T-helper 22 cell (primary cell): ENCODE measurements at places on chromosomes 16 and 17.
A peak's percentile ranks its signal among the peaks of the same experiment; 100 is the strongest.

- DNase-seq: no peak
Measured at GRCh38 chr16:87492291-87492630, 563 bp downstream of the ZCCHC14 start.

GRCh38 chr17:81429821-81430551 lies 34.7 kb downstream of the BAHCC1 start:
- DNase-seq: no peak

DNA sequence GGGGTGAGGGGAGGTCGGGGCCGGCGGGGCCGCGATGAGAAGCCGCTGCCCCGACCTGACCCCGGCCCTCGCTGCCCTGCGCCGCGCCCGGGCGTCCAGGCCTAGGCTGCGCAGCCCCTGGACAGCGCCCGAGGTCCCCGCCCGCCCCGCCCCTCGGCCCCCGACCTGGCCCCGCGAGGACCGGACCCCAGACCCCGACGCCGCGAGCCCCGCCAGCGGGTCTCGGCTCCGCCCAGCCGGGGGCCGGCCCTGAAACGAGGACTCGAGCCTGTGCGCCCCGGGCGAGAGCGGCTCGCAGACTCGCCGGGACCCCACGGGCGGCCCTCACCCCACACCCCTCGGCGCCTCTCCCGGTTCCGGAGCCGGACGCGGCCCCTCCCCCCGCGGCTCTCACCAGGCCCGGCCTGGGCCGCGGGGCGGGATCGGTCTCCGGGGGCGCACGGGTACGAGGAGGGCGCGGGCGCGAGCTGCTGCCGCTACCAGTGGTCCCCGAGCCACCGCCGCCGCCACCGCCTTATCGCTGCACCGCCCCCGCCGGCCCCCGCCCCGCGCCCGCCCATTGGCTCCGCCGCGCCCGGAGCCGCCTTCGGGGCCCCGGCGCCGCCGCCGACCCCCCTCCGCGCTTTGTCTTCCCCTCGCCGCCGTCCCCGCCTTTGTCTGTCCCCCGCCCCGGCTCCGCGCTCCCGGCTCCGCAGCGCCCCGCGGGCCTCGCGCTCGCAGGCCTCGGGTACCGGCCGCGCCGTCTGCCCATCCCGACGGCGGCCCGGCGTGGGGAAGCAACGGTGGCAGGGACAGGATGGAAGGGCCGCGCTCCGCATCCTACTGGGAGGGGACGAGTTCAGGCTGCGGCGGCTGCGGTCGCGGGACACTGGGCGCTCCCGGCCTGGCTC lies at the start of gene LIMD2:
Gene LIMD2 (minus strand): TSS at position 488 of the 890 bp plus-strand sequence. CDS start 827 bp downstream, outside the sequence.
- DNase-seq: peak; percentile 80

- DNase-seq: no peak
Measured at GRCh38 chr16:89685916-89686315, 573 bp upstream of the CDK10 start.

- DNase-seq: no peak
Measured at GRCh38 chr16:10040136-10041080, 141.8 kb downstream of the GRIN2A start.

DNA sequence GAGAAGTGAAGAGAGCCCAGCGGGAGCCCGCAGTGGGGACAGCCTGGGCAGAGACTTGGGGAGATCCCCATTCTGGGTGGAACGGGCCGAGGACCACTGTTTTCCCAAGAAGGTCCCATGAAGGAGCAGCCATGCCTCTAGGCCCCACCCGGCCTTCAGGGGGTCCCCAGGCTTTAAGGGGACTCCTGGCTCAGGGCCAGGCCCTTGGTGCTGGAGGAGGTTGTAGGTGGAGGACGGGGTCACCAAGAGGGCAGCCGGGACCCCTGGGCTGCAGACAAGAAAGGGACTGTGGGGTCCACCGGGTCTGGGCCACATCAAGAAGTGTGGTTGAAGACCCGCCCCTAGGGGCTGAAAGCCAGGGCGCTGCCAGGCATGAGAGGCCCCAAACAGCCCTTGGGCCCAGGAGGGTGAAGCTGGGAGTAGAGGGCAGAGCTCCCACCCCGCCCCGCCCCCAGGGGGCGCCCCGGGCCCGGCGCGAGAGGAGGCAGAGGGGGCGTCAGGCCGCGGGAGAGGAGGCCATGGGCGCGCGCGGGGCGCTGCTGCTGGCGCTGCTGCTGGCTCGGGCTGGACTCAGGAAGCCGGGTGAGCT lies at the start of gene PRSS21:
Gene PRSS21 (plus strand): TSS at position 487 of the 589 bp plus-strand sequence. CDS start 32 bp downstream, at position 519.
- no peak for DNase-seq

DNA sequence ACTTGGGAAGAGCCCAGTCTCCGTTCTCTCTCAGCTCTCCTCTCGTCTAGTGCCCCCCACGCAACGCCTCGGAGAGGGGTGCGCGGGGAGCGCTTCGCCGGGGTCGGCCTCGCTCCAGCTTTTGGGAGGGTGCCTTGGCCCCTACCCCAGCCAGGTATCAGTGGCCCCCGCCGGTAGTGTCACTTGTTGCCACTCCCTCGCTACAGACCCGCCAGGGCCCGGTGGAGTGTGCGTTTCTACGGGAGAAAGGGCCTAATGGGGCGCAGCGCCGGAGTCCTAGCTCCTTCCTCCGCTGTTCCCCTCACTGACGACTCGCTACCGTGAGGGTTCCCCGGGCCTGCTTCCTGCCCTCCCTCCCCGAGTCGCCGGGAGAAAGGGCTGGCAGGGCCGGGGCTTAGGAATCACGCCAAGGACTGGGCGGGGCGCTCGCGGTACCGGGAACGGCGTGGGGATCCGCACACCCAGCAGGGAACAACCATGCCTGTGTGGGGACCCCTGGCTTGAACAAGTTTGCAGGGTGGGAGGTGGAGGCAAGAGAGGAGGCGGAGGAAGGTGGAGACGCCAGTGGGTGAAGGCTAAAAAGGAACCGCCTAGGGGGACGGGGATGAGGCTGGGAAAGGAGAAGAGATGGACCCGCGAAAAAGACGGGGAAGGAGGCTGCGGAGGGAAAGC lies 997 bp upstream of the CDH11 start:
- no peak for DNase-seq

- DNase-seq: no peak
Measured at GRCh38 chr17:58161566-58161965, 5.2 kb upstream of the OR4D2 start.
